ENCODE measurements at places on chromosomes 4 and X.

DNA sequence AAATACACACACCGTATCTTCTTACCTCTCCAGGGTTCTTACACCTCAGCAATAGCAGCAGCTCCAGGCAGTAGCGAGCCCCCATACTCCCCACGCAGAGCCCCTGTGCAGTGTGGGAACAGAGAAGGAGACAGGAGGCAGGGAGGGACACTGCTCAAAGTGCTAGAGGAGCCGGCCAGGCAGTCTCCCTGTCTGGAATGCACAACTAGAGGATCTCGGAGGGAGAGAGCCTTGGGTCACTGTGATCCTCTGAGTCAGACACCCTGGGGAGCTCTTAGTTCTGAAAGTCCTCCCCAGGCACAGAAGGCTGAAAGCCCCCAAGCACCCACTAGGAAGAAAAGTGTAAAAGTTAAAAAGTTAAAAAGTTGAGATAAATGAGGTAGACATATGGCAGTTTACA, 16.0 kb downstream of the AMELX start:
- H3K27ac ChIP-seq: no peak overlapping the region
- no peaks in the 10 kb centered on the region for H3K4me1 ChIP-seq
- DNase-seq: no peak
- H3K4me3 ChIP-seq: no peak overlapping the region
- no peaks in the 10 kb centered on the region for H3K36me3 ChIP-seq
- H3K27me3 ChIP-seq: no peaks in the 10 kb centered on the region

GRCh38 chr4:55633903-55634302, 2.2 kb downstream of the NMU start:
- DNase-seq: no peak
- peaks cover 28% of the 10 kb centered on the region for H3K27me3 ChIP-seq
- H3K36me3 ChIP-seq: no peaks in the 10 kb centered on the region
- no peak overlapping the region for H3K27ac ChIP-seq
- H3K4me1 ChIP-seq: peaks cover 8% of the 10 kb centered on the region

GRCh38 chrX:8346060-8346459, 118.6 kb upstream of the VCX3B start:
- no peaks in the 10 kb centered on the region for H3K4me1 ChIP-seq
- no peaks in the 10 kb centered on the region for H3K36me3 ChIP-seq
- H3K27me3 ChIP-seq: no peaks in the 10 kb centered on the region

GRCh38 chr4:36997727-36998126, 246.8 kb upstream of the NWD2 start:
- no peaks in the 10 kb centered on the region for H3K36me3 ChIP-seq
- H3K4me3 ChIP-seq: no peak overlapping the region
- H3K4me1 ChIP-seq: no peaks in the 10 kb centered on the region
- no peak overlapping the region for H3K27ac ChIP-seq
- no peaks in the 10 kb centered on the region for H3K27me3 ChIP-seq

GRCh38 chr4:52052475-52052780, 1.3 kb downstream of the SPATA18 start:
- no peak for DNase-seq
- no peak overlapping the region for H3K27ac ChIP-seq
- H3K36me3 ChIP-seq: no peaks in the 10 kb centered on the region
- peaks cover 23% of the 10 kb centered on the region for H3K4me1 ChIP-seq
- peak overlapping the region; percentile 58 for H3K4me3 ChIP-seq

DNA sequence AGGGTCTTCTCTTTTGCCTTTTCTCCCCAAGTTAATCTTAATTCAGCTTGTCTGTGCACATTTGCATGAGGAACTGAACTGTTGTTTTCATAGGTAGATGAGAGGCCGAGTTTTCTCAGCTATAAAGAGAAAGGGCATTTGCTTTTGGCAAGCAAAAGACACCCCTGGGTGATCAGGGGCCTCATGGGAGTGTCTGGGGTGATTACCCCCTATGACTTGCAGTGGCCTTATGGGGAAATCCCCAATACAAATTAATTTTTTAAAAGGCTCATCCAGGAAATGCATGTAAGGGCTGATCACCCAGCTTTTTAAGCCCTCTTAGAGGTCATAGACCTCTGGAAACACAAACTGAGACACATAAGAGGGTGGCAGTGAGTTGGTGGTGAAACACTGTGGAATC, 56.4 kb upstream of the HMX1 start:
- H3K4me1 ChIP-seq: no peaks in the 10 kb centered on the region
- no peaks in the 10 kb centered on the region for H3K27me3 ChIP-seq
- no peak overlapping the region for H3K27ac ChIP-seq
- H3K36me3 ChIP-seq: no peaks in the 10 kb centered on the region
- no peak for DNase-seq

DNA sequence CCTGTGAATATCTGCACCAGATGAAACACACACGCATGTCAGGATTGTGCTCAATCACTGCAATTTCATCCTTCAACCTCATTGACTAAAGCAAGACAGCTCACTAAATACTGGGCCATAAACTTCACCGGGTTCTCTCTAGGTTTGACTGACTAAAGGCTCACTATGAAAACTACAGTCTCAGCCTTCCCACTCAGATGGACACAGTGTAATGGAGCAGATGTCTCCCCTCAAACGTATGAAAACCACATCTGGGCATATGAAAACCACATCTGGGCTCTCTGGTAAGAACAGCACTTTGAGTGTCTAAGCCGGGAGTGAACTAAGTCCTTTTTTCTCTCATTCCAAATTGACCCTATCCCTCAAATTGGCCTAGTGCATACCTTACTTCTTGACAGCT, 15.2 kb downstream of the GEMIN8 start:
- H3K4me1 ChIP-seq: no peaks in the 10 kb centered on the region
- H3K4me3 ChIP-seq: no peak overlapping the region
- H3K36me3 ChIP-seq: peaks cover 6% of the 10 kb centered on the region
- no peak for DNase-seq

GRCh38 chr4:79088946-79089691, 149.9 kb upstream of the PAQR3 start:
- H3K27me3 ChIP-seq: no peaks in the 10 kb centered on the region
- no peak overlapping the region for H3K4me3 ChIP-seq
- H3K27ac ChIP-seq: no peak overlapping the region
- no peak for DNase-seq

GRCh38 chr4:42750091-42750490, 93.2 kb upstream of the ATP8A1 start:
- no peaks in the 10 kb centered on the region for H3K36me3 ChIP-seq
- no peak for DNase-seq
- no peaks in the 10 kb centered on the region for H3K4me1 ChIP-seq
- H3K27me3 ChIP-seq: no peaks in the 10 kb centered on the region
- no peak overlapping the region for H3K4me3 ChIP-seq

DNA sequence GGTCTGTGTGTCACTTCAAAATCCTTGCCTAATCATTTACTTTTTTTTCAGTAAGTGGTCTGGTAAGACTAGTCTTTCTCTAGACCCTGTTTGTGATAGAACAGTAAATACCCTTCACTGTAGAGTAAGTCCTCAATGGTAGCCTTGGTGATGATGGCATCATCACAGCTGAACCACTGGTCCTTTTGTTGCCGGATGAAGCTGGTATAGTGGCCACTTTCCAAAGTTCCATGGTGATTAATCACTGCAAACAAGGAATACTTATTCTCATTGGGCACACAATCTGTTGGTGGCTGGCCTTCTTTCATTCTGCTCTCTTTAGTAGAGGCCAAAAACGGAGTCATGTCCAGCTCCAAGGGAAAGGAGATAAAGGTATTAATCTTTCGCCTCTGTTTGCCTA, 2.9 kb downstream of the USP51 start:
- no peak overlapping the region for H3K27ac ChIP-seq
- no peak overlapping the region for H3K4me3 ChIP-seq
- H3K36me3 ChIP-seq: no peaks in the 10 kb centered on the region
- H3K27me3 ChIP-seq: no peaks in the 10 kb centered on the region
- DNase-seq: no peak

- H3K36me3 ChIP-seq: no peaks in the 10 kb centered on the region
- no peaks in the 10 kb centered on the region for H3K4me1 ChIP-seq
- no peak overlapping the region for H3K4me3 ChIP-seq
- H3K27me3 ChIP-seq: no peaks in the 10 kb centered on the region
Observed at GRCh38 chr4:130736436-130737185, 1640.7 kb downstream of the C4orf33 start.

- no peak overlapping the region for H3K4me3 ChIP-seq
- DNase-seq: no peak
- H3K4me1 ChIP-seq: no peaks in the 10 kb centered on the region
- no peak overlapping the region for H3K27ac ChIP-seq
- H3K27me3 ChIP-seq: no peaks in the 10 kb centered on the region
Observed at GRCh38 chr4:67894659-67895058, 10.9 kb upstream of the TMPRSS11D start.

GRCh38 chr4:4386736-4387392, at the start of gene NSG1:
Gene NSG1, plus strand, starts transcription at chr4:4387102. Its CDS starts 528 bp downstream, at chr4:4387630.
- peaks cover 32% of the 10 kb centered on the region for H3K4me1 ChIP-seq
- no peak within 1 kb of the TSS for H3K27ac ChIP-seq
- DNase-seq: no peak
- H3K4me3 ChIP-seq: peak within 1 kb of the TSS; percentile 50

GRCh38 chr4:165864271-165864670, 8.8 kb upstream of the TLL1 start:
- no peak overlapping the region for H3K4me3 ChIP-seq
- H3K27ac ChIP-seq: no peak overlapping the region
- no peaks in the 10 kb centered on the region for H3K27me3 ChIP-seq
- H3K4me1 ChIP-seq: no peaks in the 10 kb centered on the region

GRCh38 chr4:167119392-167119791, 114.9 kb downstream of the SPOCK3 start:
- no peak overlapping the region for H3K27ac ChIP-seq
- H3K4me3 ChIP-seq: no peak overlapping the region
- no peak for DNase-seq
- H3K4me1 ChIP-seq: no peaks in the 10 kb centered on the region
- H3K27me3 ChIP-seq: no peaks in the 10 kb centered on the region

DNA sequence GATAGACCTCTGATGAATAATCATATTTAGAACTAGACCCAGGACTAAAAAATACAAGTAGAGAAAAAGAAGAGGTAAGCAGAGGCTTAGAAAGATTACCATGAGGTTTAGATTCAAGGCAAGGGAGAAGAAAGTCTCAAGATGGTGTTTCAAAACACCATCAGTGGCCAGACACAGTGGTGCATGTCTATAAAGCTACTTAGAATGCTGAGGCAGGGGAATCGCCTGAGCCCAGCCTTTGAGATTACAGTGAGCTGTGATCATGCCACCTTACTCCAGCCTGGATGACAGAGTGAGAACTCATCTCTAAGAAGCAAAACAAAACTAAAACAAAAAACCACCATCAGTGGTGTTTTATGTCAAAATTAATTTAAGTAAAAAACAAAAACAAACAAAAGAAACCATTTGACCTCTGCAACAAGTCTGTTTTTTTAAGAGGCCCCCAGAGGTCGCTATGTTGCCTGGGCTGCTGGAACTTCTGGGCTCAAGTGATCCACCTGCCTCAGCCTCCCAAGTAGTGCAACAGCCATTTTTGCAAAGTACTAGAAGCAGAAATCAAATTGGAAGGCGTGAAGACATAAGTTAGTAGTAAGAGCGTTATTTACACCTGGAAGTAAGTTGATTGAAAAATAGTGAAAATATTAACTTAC, 784.3 kb downstream of the ADGRL3 start:
- H3K27me3 ChIP-seq: no peaks in the 10 kb centered on the region
- no peak overlapping the region for H3K27ac ChIP-seq
- H3K4me1 ChIP-seq: no peaks in the 10 kb centered on the region
- no peak for DNase-seq
- H3K36me3 ChIP-seq: no peaks in the 10 kb centered on the region
- H3K4me3 ChIP-seq: no peak overlapping the region

GRCh38 chr4:6307230-6307629, 37.6 kb downstream of the WFS1 start:
- H3K27me3 ChIP-seq: no peaks in the 10 kb centered on the region
- DNase-seq: no peak
- no peak overlapping the region for H3K27ac ChIP-seq
- H3K4me1 ChIP-seq: peaks cover 16% of the 10 kb centered on the region
- peaks cover 14% of the 10 kb centered on the region for H3K36me3 ChIP-seq

- DNase-seq: no peak
- H3K4me1 ChIP-seq: no peaks in the 10 kb centered on the region
- no peaks in the 10 kb centered on the region for H3K27me3 ChIP-seq
- no peak overlapping the region for H3K4me3 ChIP-seq
Observed at GRCh38 chr4:14069886-14070285, 442.4 kb upstream of the BOD1L1 start.

- H3K36me3 ChIP-seq: no peaks in the 10 kb centered on the region
- DNase-seq: no peak
- peaks cover 23% of the 10 kb centered on the region for H3K4me1 ChIP-seq
- H3K27ac ChIP-seq: no peak overlapping the region
- H3K4me3 ChIP-seq: no peak overlapping the region
Observed at GRCh38 chr4:38323141-38323641, 340.8 kb upstream of the KLF3 start.

GRCh38 chr4:151799417-151800012, 38.7 kb upstream of the GATB start:
- H3K36me3 ChIP-seq: no peaks in the 10 kb centered on the region
- no peak for DNase-seq
- H3K4me1 ChIP-seq: no peaks in the 10 kb centered on the region
- no peak overlapping the region for H3K4me3 ChIP-seq

GRCh38 chrX:85906399-85906798, 141.0 kb downstream of the CHM start:
- H3K27me3 ChIP-seq: no peaks in the 10 kb centered on the region
- H3K27ac ChIP-seq: no peak overlapping the region
- no peak overlapping the region for H3K4me3 ChIP-seq
- no peaks in the 10 kb centered on the region for H3K36me3 ChIP-seq
- no peak for DNase-seq

DNA sequence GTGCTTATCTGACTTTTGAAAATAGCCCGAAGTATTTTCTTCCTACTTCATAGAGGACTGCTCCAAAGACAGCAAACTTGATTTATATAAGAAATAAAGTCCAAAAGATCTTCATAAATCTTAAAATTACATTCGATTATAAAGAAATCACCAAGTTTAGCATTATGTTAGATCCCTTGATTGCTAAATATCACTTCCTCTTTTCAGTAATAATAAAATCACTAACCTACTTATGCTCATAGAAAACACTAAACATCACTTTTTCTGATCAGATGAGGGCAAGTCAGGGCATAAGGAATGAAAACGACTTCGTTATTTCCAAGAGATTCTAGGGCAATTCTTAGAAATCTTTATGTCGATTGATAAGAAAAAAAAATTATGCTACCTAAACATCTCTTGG, 32.0 kb downstream of the DYNLT3 start:
- DNase-seq: no peak
- no peaks in the 10 kb centered on the region for H3K27me3 ChIP-seq
- no peak overlapping the region for H3K27ac ChIP-seq
- no peaks in the 10 kb centered on the region for H3K36me3 ChIP-seq

- no peak overlapping the region for H3K4me3 ChIP-seq
- no peak for DNase-seq
- H3K4me1 ChIP-seq: no peaks in the 10 kb centered on the region
- H3K36me3 ChIP-seq: no peaks in the 10 kb centered on the region
Observed at GRCh38 chr4:169800541-169800940, 42.8 kb upstream of the HPF1 start.

- H3K4me3 ChIP-seq: no peak overlapping the region
- no peaks in the 10 kb centered on the region for H3K4me1 ChIP-seq
- no peaks in the 10 kb centered on the region for H3K27me3 ChIP-seq
- no peak overlapping the region for H3K27ac ChIP-seq
Observed at GRCh38 chr4:94256828-94257227, 49.2 kb downstream of the SMARCAD1 start.

GRCh38 chrX:41031256-41031967, 53.8 kb upstream of the USP9X start:
- DNase-seq: no peak
- H3K4me1 ChIP-seq: no peaks in the 10 kb centered on the region
- no peak overlapping the region for H3K27ac ChIP-seq
- no peaks in the 10 kb centered on the region for H3K27me3 ChIP-seq
- no peak overlapping the region for H3K4me3 ChIP-seq
- no peaks in the 10 kb centered on the region for H3K36me3 ChIP-seq
